ENCODE measurements at places on chromosomes 13 and 19.

GRCh38 chr19:38736413-38737280 lies 7.6 kb downstream of the CAPN12 start:
- peak; percentile 82 for DNase-seq

GRCh38 chr13:99218545-99218944 lies 17.9 kb downstream of the UBAC2 start:
- DNase-seq: no peak

GRCh38 chr19:21047716-21048115 lies 27.3 kb downstream of the ZNF430 start:
- DNase-seq: no peak

DNA sequence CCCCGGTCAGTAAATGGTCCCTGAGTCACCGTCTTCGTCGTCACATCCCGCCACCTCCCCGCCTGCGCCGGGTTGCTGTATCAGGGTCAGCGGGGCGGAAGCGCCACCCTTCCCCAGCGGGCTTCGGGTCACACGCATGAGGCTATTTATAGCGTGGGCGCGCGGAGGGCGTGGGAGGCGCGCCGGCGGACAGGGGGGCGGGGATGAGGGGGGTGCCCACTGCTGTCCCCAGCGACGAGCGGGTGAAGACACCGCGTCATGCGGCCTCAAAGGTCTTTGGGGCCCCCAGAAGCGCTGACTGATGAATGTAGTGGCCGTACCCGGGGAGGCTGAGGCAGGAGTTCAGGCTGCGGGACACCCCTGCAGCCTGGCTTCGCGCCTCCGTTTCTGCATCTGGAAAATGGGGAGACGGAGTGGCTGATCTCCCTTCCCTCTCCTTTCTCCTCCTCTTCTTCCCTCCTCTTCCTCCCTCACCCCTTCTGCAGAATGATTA lies 7.9 kb downstream of the UNC13A start:
- peak; percentile 76 for DNase-seq

- DNase-seq: no peak
Observed at GRCh38 chr13:108915095-108915633, 285.8 kb downstream of the MYO16 start.

- no peak for DNase-seq
Observed at GRCh38 chr19:45297674-45298073, 25.0 kb downstream of the CKM start.

- no peak for DNase-seq
Observed at GRCh38 chr19:29488316-29488715, 37.5 kb upstream of the VSTM2B start.

GRCh38 chr13:73894995-73895571 lies 239.1 kb downstream of the KLF12 start:
- no peak for DNase-seq

DNA sequence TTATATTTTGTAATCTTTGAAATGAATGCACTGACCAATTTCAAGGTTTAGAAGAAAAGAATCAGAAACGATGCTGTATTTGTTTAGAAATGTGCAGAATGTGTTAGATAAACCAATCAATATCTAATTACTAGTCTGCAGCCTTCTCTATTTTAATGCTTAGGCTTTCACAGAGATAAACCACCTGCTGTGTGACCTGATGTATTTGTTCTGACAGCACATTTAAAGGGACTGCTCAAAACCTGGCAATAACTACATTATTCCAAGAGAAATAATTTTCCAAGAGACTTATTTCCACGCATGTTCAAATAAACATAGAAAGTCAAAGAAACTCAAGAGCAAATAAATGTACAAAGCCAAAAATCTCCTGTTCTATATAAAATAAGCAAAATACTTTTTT lies 641.6 kb upstream of the PCDH20 start:
- no peak for DNase-seq

DNA sequence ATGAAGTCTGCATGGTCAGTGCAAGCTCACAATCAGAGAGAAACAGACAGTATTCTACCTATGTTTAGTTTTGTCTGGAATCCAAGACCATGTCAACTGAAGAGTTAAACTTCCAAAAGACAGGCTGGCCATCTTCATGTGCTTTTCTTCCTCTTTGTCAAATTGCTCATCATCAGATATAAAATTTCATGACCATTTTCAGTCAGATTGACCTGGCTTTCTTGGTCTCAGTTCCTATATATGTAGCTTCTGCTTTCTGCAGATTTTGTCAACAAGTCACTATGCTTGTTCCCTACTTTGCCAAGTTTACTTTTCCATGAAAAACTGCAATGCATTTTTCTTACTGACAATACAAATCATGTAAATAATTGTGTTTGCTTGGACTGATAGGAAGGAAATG lies 13.9 kb downstream of the SLC46A3 start:
- DNase-seq: no peak

All from activated CD4-positive, alpha-beta memory T cell treated with anti-CD3 and anti-CD28 coated beads for 36 hours (primary cell).